ENCODE measurements at places on chromosomes 11 and 22.

GRCh38 chr11:61587951-61588727 lies 7.3 kb upstream of the SYT7 start:
- DNase-seq = peak; percentile 24

- no peak for DNase-seq
These were observed 153.3 kb downstream of the EFCAB6 start for GRCh38 chr22:43658823-43659222.

- DNase-seq = no peak
These were observed 39.3 kb upstream of the ZBED5 start for GRCh38 chr11:10897150-10897549.

DNA sequence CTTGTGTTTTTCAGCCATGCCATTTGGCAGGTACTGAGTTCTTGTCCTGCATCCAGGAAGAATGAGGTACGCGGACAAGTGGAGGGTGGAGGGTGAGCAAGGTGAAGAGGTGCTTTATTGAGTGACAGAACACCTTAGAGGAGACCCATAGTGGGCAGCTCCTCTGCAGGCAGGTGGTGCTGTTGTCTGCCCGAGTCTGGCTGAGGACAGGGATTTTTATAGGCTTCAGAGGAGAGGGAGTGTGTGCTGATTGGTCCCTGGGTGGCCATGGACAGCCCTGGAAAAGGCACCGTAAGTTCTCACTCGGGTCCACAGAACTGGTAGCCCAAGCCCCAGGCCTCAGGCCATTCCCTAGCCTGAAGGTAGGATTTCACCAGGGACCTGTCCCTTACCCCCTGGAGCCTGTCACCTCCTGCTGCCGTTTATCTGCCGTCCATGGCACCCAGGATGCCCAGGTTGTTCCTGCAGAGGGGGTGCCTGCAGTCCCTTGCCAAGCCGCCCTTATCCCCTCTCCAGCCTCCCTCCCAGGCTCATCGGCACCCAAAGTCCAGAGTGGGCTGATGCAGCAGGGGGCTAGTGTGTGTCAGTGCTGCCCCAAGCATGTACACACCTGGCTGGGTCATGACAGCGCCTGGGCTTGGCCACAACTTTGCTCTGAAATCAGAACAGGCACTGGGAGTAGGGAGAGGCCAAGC lies 213.6 kb downstream of the LRRC4C start:
- no peak for DNase-seq

- DNase-seq = no peak
These were observed 50.5 kb downstream of the PARVG start for GRCh38 chr22:44231233-44231632.
